ENCODE measurements at places on chromosomes 5 and 9.

GRCh38 chr9:16784002-16784401 is 86.5 kb downstream of the BNC2 start:
- DNase-seq: no peak

DNA sequence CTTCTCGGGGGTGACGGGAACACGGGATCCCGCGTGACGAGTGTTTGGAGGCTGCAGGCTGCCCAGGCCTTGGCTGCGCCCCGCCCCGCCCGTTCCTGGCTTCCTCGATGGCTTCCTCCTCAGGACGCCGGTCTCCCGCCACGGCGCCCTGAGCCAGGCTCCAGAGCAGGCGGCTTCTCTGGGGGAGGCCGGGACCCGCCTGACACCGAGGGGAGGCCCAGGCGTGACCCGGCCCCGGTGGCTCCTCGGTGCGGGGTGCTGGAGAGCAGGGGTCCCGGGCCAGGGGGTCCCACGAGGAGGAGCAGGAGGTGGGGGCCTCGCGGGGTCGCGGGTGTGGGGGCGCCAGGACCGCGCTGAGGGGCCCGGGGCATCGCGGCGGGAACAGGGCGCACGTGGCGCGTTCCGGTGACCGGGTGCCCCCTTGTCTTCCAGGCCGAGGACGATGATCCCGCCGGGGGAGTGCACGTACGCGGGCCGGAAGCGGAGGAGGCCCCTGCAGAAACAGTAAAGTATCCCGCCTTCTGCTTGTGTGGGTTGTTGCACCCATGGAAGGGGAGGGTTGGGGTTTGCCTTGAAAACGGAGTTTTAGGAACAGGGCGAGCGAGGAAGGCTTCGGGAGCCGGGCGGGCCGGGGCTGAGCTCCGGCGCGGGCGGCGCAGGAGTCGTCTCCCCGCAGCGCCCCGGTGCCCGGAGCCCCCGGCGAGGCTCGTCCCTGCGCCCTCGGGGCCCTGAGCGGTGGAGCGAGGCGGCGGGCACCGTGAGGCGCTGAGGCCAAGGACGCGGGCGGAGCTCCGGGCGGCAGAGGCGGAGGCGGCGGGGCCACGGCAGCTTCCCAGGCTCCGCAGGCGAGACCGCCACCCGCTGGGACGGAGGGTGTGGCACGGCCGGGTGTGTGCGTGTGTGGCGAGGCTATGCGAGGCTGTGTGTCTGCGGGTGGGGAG is 22.2 kb downstream of the AHRR start:
- peak; percentile 41 for DNase-seq

GRCh38 chr5:170491479-170491878 is 12.3 kb upstream of the KCNIP1 start:
- DNase-seq: no peak

DNA sequence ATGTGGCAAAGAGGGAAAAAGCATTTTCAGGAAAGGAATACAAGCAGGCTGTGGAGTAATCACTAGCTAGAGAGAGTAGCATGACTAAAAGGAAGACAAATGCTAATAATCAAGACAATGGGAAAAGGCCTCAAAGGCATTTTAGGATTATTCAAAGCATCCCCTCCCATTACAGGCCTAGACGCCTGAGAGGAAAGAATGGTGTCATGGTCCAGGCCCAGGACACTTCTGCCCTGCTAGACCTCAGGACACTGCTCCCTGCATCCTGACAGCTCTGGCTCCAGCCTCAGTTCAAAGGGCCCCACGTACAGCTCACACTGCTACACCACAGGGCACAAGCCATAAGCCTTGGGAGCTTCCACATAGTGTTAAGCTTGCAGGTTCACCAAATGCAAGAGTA is 40.8 kb upstream of the SHISAL2B start:
- no peak for DNase-seq

GRCh38 chr9:136695435-136695895 is 8.2 kb upstream of the AGPAT2 start:
- no peak for DNase-seq

DNA sequence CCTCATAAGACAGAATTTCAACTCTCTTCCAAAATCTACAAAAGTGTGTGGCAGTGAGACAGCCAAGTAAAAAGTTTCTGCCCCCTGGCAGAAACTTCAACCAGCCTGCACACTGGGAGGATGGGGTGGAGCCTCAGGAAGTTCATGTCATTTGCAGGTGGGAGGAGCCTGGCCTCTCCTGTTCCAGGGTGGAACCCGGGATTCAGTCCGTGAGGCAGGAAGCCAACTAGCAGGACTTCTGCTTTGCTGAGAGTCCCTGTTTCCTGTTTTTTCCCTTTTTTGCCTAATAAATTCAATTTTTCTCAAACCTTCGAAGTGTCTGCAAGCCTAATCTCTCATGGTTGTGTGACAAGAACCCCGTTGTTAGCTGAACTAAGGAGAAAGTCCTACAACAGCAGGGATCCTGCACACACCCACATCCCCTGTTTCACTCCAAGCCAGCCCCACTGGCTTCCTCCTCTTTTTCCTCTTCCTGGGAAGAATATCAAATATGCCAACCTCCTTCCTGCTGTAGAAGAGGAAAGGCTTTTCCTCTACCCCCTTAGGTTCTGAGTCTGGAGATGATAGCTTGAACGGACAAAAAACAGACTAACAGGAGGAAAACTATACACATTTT is 69.3 kb downstream of the ALDH7A1 start:
- no peak for DNase-seq

DNA sequence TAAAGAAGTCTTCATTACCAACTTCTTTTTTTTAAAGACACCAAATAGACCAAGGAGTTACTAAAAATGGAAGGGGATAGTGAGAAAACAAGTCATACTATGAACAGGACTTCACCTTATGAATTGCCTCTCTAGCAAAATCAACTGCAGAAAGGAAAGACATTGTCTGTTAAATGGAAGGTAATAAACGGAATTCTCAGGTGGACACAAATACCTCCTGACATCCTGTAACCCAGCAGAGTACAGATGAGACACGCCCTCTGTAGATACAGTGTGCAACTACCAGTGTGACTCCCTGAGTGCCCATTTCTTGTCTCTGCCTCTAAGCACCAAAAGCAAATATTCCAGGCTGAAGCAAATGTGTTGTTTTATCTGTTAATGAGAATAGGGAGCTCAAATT is 12.2 kb upstream of the PLPP1 start:
- no peak for DNase-seq

- DNase-seq: no peak
Measured at GRCh38 chr5:27963050-27963783, 924.8 kb upstream of the CDH9 start.

DNA sequence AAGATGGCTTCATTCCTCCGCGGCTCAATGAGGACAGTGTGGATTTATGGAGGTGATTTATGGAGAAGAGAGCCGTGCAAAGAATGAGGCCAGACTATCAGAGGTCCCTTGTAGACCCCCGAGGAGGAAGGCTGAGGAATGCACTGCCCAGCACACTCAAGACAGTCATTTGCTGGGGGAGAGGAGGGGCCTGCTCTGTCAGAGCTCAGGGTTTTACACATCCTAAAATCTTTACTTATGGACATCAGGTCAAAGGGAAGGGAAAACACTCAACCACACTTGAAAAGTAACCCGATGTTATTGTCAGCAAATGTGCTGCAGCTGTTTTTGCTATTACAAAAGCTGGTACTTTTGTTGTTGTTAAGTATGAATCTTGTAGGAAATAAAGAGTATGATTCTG is 289.5 kb downstream of the SLIT3 start:
- no peak for DNase-seq

DNA sequence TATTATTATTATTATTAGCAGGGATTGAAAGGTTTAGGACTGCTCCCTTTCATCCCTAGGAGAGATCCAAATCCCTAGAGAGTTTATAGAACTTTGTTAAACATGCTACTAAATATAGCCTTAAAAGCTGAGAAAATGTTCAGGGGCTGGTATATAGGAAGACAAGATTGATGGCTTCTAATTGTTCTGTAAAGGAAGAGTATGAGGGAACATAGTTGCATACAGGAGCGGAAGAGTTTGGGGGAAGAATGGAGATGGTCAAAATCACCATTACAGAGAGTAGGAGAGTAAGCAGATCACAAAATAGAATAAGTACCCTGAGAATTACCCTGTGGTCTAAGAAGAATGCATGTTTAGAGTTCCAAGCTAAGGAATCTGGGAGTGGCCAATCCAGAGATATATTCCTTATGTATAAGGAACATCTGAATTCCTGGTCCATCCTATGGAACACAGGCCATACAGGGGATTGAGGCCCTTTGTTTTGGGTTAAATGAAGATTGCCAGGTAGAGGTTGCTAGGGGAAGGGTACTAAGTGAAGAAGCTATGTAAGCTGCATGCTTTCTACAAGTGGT is 158.0 kb upstream of the APC start:
- DNase-seq: no peak

DNA sequence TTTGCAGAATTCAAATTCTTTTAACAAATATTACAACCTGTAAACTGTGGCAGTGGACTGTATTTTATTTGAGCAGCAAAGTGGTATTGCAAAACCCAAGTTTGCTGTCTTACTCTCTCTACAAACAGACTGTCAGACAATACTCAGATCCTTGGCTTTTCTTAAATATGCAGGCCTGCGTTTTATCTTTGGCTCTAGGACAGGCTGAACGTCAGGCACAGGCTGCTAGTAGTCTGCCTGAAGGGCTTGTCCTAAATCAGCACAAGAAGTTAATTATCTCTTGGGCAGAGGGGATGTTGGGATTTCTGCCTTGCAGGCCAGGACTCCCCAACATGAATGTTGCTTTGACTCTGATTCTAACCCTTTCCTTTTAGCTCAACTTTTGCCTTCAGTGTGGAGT is 147.5 kb downstream of the SLIT3 start:
- DNase-seq: no peak

- no peak for DNase-seq
Measured at GRCh38 chr5:151200913-151201595, 22.8 kb downstream of the CCDC69 start.

Data from CD4-positive, alpha-beta memory T cell (primary cell).